Left renal cortex interstitium (tissue), 4 donors: ENCODE measurements at places on chromosomes 6 and 20. TPM values are rescaled to one million over a fixed set of nuclear protein-coding genes. Genes with fewer than 3 reads are reported as not detected.

Gene SLC12A5
- polyA plus RNA-seq: 1.5 TPM

Gene GMPR
- 12.2 TPM for polyA plus RNA-seq

Gene LTB
- 1.9 TPM for polyA plus RNA-seq

Gene E2F1
- polyA plus RNA-seq: 12.5 TPM

Gene COQ3
- 13.7 TPM for polyA plus RNA-seq

Gene SMIM8
- polyA plus RNA-seq: 18.1 TPM

Gene CYP39A1
- polyA plus RNA-seq: 8.2 TPM

Gene HFE
- polyA plus RNA-seq: 8.7 TPM

Gene KIFC1
- 40.4 TPM for polyA plus RNA-seq

Gene OXT
- 0.85 TPM for polyA plus RNA-seq

Gene CLDN20
- polyA plus RNA-seq: 0.38 TPM
